Muscle of back (tissue), 13 donors: ENCODE measurements at places on chromosomes 16 and 17.

DNA sequence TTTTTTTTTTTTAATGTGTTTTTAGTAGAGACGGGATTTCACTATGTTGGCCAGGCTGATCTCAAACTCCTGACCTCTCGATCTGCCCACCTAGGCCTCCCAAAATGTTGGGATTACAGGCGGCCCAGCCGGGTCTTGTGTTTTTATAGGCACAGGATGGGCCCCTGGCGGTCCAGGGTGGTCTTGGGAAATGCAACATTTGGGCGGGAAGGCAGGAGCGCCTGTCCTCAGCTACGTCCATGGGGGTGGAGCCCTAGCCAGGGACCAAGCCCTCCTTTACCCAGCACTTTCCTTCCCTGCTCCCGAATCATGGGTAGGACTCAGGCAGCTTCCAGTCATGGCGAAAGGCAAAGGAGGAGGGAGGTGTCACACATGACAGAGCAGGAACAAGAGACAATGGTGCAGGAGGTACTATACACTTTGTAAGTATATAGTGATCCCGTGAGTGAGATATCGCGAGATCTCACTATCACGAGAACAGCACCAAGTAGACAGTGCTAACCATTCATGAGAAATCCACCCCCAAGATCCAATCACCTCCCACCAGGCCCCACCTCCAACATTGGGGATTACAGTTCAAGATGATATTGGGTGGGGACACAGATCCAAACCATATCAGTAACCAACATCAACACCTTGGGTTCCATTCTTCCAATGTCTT is 226.7 kb upstream of the WSCD1 start:
- no peak for DNase-seq

DNA sequence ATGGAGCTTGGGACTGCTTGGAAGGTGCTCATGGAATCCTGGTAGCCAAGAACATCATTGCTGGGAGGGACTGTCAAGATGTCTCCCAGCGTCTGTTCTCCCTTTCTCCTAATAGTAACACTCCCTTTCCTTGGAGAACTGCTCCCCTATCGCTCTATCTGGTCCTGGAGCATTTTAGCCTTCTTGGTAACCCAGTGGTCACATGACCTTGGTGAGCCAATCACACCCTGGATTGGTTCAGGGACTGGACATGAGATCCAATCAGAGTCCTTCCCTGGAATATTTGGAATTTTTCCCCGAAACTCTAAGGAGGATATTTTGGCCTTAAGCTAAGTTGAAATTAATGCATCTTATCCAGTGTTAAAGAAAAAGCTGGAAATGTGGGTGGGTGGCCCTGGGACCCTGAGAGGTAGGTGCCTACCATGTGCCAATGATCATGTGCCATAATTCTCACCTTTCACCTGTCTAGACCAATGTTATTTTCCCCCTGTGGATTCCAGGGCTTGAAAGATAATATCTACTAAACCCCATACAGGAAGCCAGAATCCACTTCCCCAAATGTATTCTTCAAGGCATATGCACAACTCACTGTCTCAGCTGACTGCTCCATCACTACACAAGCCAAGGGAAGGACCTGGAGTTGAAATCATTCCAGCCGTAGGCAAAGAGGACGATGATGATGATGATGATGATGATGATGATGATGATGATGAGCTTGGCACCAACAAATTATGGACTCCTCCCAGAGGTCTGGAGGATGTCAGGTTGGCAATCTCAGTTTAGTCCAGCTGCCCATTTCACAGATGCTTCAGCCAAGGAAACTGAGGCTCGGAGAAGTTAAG is 193.2 kb downstream of the RAB11FIP4 start:
- no peak for DNase-seq

DNA sequence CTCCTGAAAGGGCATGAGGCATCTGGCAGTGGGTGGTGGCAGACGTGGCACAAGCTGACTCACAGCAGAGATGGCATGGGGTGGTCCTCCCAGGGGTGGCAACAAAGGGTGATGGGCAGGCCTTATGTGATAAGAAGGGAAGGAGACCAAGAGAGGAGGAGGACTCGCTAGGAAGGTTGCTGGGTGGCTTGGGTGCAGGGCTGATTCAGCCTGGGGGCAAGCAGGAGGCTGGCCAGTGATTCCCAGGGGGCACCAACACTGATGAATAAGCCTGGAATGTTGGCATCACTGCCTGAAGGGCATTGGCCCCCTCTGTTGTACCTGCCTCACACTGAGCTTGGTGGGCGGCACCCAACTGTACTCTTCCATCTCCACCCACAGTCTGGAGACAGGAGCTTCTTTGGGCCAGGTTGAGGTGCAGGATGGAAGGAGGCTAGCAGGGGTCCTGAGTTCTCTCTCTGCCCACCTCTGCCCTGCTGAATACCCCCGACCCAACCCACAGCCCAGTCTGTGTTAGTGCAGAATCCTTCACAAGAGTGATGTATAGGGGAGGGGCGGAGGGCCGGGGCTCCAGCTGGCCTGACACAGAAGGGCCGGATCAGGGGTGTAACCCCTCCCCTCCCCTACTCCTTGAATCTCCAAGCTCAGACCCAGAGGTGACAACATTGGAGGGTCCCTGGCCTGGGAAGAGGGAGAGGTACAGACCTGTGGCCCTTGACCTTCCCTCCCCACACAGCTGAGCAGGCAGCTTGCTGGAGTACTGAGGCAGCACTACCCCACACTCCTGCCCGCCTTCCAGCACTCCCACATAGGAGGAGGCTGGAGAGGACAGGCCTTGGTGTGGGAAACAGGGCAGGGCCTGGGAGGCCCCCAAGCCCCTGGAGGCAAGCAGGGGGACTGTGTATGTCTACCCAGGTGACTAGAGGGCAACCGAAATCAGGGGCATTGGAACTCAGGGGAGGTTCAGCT is 2.6 kb downstream of the STAC2 start:
- DNase-seq = no peak

GRCh38 chr17:4120332-4120731 is 22.5 kb downstream of the ZZEF1 start:
- no peak for DNase-seq

GRCh38 chr17:75920045-75920560 is 15.4 kb upstream of the MRPL38 start:
- DNase-seq = no peak

DNA sequence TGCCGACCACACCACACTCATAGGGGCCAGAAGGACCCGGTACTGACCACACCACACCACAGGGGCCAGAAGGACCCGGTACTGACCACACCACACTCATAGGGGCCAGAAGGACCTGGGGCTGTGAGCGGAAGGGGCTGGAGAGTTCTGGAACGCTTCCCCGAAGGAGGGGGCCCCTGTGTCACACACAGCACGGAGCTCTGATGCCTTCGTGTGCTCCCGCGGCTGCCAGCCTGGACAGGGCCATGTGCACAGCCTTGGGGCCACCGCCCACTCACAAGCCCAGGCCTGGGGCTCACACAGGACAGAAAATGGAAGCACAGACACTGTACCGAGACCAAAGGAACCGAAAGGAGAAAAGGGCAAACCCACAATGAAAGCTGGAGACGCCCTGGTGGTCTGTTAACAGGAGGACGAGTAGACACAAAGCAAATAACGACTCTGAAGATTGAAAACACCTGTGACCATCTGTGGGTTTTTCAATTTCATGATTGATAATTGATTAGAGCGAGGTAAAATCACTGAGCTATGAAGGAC is 106.5 kb upstream of the METRNL start:
- DNase-seq = no peak

DNA sequence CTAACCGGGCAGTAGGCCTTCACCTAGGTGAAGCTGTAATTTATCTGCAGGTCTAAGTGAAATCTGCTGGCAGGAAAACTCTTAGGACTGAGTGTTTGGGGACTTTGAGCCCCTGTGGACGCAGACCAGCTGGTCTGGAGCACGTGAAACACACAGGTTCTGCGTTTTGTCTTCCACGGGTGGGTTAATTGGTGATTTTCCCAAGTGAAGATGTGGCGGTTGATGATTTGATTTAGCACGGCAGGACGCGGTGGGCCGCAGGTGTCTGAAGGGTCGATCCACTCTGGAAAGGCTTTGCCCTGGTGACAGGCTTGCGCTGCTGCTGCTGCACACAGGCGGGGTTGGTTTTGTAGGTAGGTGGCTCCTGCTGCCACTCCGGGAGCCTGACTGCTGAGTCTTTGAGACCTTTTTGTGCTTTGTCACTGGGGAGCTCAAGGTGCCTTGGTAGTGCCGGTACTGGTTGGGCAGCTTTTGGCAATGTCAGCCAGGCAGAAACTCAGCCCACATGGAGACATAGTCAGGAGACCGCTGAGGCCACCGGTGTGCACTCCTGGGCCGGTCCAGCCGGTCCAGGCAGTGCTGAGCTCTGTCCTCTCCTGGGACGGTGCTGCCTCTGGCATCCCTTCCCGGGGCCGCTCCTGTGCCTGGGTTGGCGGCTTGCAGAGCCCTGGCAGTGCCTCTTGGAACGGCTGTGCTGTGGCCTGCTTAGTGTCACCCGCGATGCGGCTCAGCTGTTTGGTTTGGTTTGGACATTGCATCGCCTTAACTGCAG is 2.3 kb downstream of the BAIAP2 start:
- no peak for DNase-seq

- DNase-seq = no peak
Measured at GRCh38 chr17:2068031-2068518, 13.2 kb downstream of the HIC1 start.

DNA sequence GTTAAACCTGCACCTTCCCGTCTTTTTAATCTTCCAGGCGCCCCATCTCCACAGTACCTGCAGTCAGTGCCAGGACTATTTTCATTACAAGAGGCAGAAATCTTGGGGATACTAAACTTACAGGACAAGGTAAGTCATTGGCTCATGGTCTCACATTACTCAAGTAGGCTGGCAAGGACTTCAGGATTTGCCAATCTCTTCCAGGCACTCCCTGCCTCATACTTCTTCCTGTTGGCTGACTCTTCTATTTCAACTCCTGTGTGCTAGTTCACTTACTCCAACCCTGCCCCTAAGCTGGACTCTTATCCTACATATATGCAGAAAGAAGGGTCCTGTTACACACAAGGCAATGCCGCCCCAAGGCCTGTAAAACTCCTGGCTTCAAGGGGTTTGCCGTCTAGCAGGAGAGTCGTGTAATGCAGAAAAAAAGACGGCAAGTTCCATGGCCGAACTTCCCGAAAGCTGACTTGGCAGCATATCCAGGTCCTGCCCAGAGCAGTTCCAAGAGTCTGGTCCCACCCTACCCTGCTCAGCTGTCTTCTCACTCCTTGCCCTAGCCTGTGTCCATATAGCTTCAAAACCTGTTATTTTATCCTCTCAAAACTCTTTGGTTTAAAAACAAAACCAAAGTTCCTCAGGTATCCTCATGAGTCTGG is 14.8 kb downstream of the ERN1 start:
- no peak for DNase-seq

DNA sequence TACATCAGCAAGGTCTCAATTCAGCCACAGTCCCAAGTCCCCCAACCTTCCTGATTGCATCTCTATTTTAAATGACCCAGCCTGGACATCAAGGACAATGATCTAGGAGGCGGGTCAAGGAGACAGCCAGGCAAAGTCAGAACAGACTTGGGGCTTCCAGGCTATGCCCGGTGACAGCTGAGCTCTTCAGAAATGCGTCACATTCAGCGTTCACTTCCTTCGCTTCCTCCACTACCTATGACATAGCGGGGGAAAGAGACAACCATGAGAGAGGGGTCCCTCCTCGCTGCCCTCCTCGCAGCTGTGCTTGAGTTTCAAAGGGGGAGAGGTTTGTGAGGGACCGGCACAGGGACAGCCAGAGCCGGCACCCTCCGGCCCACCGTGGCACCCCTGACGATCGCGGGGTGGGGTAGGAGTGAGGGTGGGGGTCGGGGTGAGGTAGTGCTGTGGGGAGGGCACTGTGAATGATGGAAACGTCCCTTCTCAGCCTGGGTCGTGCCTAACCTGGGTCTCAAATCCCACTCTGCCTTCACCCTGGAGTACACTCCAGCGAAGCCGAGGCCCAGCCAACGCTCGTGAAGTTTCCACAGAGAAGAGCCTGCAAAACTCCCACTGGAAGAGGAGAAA is 12.3 kb upstream of the LGALS3BP start:
- no peak for DNase-seq

- no peak for DNase-seq
Measured at GRCh38 chr17:14320098-14320497, 19.2 kb downstream of the HS3ST3B1 start.

DNA sequence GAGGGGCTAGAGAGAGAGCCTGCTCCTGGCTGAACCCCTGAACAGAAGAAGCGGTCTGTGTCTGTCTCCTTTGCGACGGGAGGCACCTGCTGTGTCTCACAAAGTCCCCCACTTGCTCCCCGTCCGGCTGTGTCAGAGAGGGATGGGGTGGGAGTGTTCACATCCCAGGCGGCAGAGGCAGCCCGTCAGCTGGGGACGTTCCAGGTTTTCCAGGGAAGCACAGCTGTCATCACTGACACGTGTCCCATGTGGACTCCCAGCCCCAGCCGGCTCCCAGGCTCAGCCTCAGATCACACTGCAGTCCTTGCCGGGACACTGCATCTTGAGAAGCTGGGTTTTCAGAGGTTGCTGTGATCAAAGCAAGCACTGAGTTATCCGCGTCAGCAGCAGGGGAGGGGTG is 1.6 kb downstream of the TELO2 start:
- DNase-seq = peak; percentile 52

DNA sequence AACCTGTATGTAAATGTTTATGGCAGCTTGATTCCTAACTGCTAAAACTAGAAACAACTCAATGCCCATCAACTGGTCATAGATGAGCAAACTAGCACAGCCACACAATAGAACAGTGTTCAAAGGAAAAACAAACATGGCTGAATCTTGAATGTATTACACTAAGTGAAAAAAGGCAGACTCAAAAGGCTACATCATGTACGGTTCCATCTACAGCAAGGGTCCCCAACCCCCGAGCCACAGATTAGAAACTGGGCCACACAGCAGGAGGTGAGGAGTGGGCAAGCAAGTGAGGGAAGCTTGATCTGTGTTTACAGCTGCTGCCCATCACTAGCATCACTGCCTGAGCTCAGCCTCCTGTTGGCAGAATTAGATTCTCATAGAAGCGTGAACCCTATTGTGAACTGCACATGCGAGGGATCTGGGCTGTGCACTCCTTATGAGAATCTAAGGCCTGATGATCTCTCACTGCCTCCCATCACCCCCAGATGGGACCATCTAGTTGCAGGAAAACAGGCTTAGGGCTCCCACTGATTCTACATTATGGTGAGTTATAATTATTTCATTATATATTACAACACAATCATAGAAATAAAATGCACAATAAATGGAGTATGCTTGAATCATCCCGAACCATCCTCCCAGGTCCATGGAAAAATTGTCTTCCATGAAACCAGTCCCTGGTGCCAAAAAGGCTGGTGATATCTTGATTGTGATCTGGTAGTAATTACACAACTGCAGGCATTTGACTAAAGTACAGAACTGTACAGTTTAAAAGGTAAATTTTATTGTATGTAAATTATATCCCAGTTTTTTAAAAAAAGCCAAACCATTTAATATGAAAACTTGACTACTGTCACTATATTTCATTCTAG is 7.7 kb downstream of the CEP20 start:
- no peak for DNase-seq

- DNase-seq = no peak
Measured at GRCh38 chr17:78299049-78299448, 60.8 kb downstream of the SOCS3 start.

- DNase-seq = no peak
Measured at GRCh38 chr17:74230896-74231295, 17.5 kb downstream of the TTYH2 start.

- no peak for DNase-seq
Measured at GRCh38 chr17:79923974-79924638, 84.9 kb upstream of the CBX4 start.

GRCh38 chr16:79508294-79508693 is 92.2 kb downstream of the MAF start:
- no peak for DNase-seq

GRCh38 chr17:8327303-8327649 is 12.4 kb upstream of the ODF4 start:
- DNase-seq = no peak
